ENCODE measurements at places on chromosomes 2 and 18. TPM values are rescaled to one million over a fixed set of nuclear protein-coding genes. Genes with fewer than 3 reads are reported as not detected.

- H3K4me1 ChIP-seq, result no peaks in the 10 kb centered on the region
- peaks cover 11% of the 10 kb centered on the region for H3K36me3 ChIP-seq
- no peak for DNase-seq
- H3K4me3 ChIP-seq, result no peak overlapping the region
- H3K27ac ChIP-seq, result no peak overlapping the region
Measured at GRCh38 chr2:100006516-100006915, 135.9 kb downstream of the AFF3 start.

DNA sequence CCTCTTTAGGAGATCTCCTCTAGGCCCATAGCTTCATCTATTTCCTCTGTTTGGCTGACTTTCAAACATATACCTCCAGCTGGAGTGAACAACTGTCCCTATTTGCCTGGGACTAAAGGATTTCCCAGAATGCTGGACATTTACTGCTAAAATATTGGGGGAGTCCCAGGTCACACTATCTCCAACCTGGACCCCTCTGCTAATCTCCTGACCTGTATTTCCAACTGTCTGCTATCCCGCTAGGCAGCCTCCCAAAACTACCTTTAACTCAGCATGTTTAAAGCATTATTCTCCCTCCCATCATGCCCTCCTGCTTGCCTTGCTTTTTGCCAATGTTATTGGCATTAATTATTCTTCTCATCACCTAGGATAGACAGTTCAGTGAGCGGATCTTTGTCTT, 77.1 kb downstream of the THADA start:
- no peaks in the 10 kb centered on the region for H3K36me3 ChIP-seq
- H3K27ac ChIP-seq, result no peak overlapping the region
- DNase-seq, result no peak
- H3K4me3 ChIP-seq, result no peak overlapping the region

- H3K27ac ChIP-seq, result no peak overlapping the region
- DNase-seq, result no peak
- no peak overlapping the region for H3K4me3 ChIP-seq
- H3K36me3 ChIP-seq, result no peaks in the 10 kb centered on the region
- no peaks in the 10 kb centered on the region for H3K27me3 ChIP-seq
- no peaks in the 10 kb centered on the region for H3K4me1 ChIP-seq
Measured at GRCh38 chr2:136248242-136248641, 130.3 kb upstream of the CXCR4 start.

- no peaks in the 10 kb centered on the region for H3K27me3 ChIP-seq
- no peak for DNase-seq
- H3K4me3 ChIP-seq, result peak overlapping the region; percentile 79
- H3K4me1 ChIP-seq, result peaks cover 36% of the 10 kb centered on the region
- peak overlapping the region; percentile 99 for H3K27ac ChIP-seq
Measured at GRCh38 chr2:71333619-71334018, 2.0 kb downstream of the ZNF638 start.

DNA sequence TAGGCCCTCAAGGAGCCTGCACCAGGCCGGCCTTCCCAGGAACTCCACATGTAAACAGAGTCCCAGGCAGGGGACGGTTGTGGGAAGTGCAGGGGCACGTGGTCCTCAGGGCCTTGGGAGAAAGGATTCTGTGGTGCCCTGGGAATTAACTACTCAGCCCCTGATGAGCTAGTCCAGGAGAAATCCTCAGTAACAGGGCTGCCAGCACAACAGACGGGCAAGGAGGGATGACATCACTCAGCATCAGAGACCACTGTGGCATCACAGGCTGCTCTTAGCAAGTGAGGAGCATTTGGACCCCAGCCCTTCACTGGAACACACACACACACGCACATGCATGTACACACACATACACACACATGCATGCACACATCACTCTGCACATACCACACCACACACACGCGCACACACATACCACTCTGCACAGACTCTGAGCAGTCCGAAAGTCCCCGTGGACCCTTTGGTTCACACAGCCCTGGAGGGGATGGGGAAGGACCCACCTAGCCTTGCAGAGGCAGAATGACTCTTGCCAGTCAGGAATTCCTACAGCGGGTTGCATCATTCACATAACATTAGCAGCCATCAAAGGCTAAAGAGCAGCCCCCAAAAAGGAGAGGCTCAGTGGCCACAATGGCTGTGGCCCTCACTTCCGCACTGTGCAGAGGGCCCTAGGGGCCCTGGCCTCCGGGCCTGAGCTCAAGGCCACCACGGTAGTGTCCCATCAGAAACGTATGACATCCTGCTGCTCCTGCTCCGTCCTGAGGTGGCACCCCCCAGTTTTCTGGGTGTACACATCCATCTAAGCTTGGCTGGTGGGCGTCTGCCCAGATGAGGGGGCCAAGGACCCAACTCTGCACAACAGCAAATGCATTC, 1.9 kb upstream of the NMUR1 start:
- no peaks in the 10 kb centered on the region for H3K27me3 ChIP-seq
- no peak overlapping the region for H3K27ac ChIP-seq
- peaks cover 15% of the 10 kb centered on the region for H3K4me1 ChIP-seq

DNA sequence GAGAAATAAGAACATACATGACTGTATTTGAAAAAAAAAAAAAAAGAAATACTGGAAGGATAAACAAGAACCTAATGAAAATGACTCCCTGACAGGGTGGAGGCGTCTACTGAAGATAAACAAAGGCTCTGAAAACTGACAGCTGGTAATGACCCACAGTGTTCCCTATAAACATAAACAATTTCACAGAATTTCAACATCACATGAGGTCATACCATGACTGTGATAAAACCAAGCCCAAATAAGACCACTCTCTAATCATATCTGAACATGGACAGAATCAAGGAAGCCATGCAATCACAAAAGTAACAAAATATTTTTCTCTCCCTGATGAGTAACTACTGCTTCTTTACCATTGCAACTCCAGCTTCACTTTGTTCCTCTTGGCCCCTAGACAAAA, 159.3 kb downstream of the FAM124B start:
- H3K27me3 ChIP-seq, result no peaks in the 10 kb centered on the region
- H3K4me3 ChIP-seq, result no peak overlapping the region
- H3K4me1 ChIP-seq, result no peaks in the 10 kb centered on the region
- DNase-seq, result no peak
- no peak overlapping the region for H3K27ac ChIP-seq

MAB21L4 gene
- not detected for total RNA-seq

BOK gene
- not detected for total RNA-seq

ALPP gene
- total RNA-seq, result not detected

VAPA gene
- 109 TPM for total RNA-seq

DSG4 gene
- total RNA-seq, result not detected

Measured in naive thymus-derived CD4-positive, alpha-beta T cell (primary cell).